ENCODE measurements at places on chromosomes 6 and 20. TPM values are rescaled to one million over a fixed set of nuclear protein-coding genes. Genes with fewer than 3 reads are reported as not detected.

DNA sequence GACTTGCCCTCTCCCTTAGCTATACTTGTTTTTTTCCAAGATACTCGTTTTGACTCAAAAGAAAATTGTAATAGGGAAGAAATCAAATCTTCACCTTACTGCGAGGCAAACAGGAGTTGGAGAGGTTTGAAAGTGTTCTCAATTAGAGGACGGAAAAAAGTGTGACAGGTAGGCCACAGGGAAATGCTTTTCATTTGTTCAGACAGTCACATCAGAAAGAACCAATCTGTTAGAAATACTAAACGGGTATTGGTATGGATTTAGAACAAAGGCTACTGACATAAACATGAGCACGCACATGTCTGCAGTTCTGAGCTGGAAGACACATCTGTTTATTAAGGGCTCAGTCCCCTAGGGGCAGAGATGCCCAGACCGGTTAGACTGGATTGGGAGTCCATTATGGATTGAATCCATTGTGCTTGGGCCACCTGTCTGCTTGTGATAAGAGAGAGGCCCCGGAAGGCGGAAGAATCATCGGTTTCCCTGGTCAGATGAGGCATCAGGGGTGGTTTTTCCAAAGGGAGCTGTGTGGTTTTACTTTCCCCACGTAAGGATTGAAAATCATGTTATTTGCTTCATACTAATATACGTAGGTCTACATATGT is 220.9 kb upstream of the MYLIP start:
- no peak for DNase-seq

GRCh38 chr20:38246357-38247165 is 14.0 kb downstream of the KIAA1755 start:
- no peak for DNase-seq

GRCh38 chr20:35638751-35639150 is 23.1 kb downstream of the SPAG4 start:
- DNase-seq, result no peak

CPNE5 gene
- total RNA-seq, result 4.2 TPM

DNA sequence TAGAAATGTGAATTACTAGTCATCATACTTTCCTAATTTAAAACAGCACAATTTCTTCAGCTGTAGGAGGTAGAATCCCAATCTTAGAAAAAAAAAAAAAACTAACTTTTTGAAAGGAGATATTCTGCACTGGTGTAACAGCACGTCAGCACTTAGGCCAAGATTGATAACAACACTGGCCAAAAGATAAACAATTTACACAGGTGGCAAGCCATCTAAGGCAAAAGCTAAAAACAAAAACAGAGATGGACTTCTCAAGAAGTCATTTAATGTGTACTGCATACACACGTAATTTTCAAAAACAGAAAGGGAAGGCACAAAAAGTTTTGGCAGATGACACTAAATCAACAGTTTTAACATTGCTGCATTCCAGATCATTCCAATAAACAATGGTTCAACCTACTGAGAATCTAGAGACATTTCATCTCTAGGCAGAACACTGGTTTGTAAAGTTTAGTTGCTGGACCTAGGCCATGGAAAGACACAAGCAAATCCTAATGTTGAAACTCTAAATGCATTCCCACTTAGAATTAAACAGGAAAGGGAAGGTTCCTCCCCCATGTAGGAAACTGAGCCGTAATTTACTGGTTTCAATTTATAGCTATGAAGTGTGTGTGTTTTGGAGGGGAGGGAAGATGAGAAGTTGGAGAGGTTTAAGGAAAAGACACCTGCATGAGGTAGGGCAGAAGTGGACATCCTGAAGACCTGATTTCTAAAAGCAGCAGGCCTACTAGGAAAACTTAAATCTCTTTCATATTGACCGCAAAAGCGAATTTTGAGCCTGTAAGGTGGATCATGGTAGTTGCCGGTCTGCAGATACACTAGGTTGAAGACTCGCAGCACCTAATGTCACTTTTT is 1.3 kb downstream of the GCLC start:
- no peak for DNase-seq

DNA sequence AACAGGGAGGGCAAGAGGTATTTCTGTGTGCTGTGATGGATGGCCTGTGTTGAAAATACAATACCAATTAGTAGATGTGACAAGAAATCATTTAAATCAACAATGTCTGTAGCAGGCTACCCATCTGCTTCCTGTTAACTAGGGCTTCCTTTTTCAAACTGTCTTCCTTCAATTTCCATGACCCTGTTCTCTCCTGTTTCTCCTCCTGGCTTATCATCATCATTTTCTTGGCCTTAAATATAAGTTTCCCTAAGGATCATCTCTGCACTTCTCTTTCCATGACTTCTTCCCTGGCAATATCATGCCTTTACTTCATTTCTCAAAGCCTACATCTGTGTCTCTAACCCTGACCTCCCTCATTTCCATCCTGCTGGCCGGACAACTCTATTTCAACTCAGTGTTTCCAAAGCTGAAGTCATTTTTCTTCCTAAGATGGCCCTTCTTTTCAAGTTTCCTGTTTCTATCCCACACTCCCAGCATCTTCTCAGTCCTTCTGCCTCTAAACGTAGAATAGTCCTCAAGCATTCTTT is 18.2 kb downstream of the ZC2HC1B start:
- DNase-seq, result no peak

- DNase-seq, result no peak
Measured at GRCh38 chr6:137480431-137480830, 13.8 kb downstream of the OLIG3 start.

- DNase-seq, result no peak
Measured at GRCh38 chr20:63405102-63405730, 44.1 kb upstream of the CHRNA4 start.

- DNase-seq, result peak; percentile 80
Measured at GRCh38 chr6:45422503-45423110, 44.9 kb upstream of the SUPT3H start.

- DNase-seq, result peak; percentile 79
Measured at GRCh38 chr6:106974999-106975737, 639 bp upstream of the CD24 start.

- no peak for DNase-seq
Measured at GRCh38 chr20:3021777-3022176, 21.6 kb upstream of the GNRH2 start.
